ENCODE measurements at places on chromosomes 5 and 9.

DNA sequence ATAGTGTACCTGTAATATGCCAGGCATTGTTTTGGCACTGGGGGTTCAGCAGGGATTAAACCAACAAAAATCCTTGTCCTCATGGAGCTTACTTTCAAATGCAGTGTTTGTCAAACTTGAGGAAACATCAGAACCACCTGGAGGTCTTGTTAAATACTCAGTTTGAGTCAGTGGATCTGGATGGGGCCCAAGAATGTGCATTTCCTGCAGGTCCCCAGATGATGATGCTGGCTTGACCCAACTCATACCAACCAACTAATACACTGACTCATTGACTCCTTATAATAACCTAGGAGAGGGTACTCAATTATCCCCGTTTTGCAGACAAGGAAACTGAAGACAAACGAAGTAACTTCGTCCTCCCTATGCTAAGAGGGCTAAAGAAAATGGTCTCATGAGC lies 11.3 kb downstream of the WWC1 start:
- no peak for DNase-seq

DNA sequence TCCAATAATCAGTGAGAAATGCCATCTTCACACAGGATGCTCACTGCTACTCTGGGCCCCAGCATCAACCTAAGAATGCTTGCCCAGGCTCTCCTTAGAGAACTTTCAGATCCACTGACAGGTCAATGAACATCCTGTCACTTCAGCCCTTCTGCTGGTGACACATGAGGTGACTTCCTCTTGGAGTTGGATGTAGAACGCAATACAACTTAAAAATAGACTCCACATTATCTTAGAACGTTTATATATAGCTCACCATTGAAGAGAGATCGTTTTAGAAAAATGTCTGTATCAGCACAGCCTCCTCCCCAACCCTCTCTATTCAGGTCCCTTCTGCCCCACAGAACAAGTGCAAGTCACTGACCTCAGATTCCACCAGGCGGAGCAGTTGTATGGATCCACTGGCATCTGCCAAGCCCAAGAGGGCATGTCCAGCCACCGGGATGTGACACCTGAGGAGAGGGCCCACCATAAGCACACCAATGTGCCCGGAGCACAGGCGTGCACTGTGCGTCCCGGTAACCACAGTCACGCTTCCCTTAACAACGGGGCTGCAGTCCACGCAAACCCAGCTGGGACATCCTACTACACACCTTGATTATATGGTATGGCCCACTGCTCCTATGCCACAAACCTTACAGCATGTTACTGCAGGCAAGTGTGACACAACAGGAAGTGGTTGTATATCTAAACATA lies 2.9 kb downstream of the DPH7 start:
- no peak for DNase-seq

DNA sequence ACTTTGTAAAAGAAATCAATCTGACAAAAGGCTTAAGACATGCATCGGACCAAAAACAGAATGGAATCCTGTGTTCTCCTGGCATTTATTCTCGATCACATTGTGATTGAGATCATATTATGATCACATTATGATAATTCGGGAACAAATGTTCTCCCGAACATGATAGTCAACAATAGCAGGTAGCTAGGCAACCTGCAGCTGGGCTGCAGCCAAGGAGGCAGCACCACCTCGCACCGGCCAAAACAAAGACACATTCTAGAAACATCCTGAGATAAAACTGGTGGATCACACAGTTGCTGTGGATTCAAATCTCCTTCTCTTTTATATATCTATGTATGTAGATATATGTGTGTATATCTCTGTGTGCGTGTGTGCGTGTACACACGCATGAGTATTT lies 480.6 kb upstream of the CYLC2 start:
- no peak for DNase-seq

DNA sequence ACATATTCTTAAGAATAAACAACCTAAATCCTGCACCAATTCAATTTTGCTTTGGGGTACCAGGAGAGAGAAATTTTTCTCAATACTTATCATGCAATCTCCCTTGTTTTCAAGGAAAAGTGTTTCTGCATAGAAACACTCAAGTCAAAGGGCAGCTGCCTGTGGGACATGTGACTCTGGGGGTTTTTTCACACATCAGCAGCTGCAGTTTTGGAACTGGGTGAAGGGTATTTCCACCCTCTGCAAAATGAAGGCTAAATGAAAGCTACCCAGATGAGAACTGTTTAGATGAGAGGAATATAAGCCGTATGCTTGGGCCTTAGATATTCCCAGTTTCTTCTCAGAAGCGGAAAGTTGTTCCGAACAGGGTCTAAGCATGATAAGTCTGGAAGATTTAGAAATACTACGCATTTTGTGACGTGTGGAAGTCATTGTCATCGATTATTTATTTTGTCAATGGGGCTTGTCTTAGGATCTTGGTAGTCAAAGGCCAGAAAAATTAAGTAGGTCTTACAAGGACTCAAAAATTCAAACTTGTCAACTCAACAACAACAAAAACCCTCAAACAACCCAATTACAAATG lies 64.3 kb upstream of the BOD1 start:
- no peak for DNase-seq

DNA sequence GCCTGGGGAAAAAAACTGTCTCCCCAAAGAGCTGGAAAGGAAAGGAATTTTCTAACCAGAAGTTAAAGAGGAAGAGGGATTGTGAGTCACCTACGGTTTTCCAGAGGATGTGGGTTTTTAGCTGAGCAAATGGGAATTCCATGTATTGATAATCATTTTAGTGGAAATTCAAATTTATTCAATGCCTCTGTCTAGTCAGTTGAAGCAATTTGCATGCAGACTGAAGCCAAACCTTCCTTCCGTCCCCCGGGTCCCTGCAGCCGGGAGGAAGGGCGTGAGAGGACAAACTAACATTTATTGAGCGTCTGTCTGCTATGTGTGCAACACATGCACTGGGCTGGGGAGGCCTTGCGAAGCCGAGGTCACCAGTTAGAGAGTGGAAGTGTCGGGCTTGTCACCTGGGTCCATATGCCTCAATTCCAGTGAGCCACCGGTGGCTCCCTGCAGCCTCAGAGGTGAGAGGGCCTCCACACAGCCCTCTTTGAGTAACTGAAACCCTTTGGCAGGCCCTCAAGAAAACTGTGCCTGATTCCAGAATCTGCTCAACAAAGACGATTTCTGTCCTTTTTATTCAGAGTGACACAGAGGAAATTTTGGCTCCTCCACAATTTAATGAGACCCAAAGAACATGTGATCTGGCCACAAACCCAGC lies 70.3 kb downstream of the COL27A1 start:
- DNase-seq: no peak

- no peak for DNase-seq
Observed at GRCh38 chr5:88957013-88957412, 74.0 kb upstream of the MEF2C start.

DNA sequence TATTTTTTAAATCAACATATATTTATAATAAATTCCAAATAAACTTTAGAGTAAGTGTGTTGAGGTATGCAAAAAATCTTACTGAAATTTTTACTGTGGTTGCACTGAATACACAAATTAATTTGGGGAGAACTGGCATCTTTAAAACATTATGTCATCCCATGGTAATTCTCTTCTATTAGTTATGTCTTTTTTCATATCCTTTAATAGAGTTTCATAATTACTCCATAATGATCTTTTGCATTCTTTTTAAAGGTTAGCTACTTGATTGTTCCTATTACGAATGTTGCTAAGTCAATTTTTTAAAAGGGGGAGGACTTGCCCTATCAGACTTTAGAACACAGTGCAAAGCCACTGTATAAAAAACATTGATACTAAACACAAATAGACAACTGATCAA lies 26.8 kb downstream of the SSBP2 start:
- DNase-seq: no peak

GRCh38 chr9:109122726-109123621 lies 3.2 kb upstream of the TMEM245 start:
- DNase-seq: no peak

DNA sequence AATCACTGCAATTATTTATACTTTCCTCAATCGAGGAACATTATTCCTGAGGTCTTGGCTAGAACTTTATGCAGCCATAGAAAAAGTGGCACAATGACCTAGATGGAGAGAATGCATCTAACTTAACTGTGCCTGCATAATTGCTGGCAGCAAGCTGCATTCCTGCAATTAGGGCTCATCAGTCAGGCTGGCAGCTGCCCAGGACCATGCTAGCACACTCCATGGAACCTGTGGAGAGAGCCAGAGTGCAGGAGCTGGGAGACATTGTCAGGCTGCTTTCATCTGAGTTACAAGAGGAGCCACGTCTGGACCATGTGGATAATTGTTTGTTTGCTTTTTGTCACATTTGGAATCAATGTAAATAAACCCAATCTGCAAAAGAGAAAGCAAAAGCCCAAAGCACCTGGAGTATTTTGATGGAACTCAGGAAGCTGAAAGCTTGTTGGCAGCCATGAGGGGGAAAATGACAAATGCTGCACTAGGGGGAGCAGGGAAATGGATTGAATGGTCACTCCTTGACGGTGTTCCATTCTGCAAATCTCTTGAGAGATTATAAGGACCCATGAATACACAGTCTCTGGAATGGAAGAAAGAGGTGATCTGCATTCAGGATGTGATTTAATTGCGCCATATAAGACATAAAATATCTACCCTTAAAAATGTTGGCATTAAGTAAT lies 839.9 kb downstream of the MAT2B start:
- DNase-seq: no peak

All from NCI-H524 (cell line).